ENCODE measurements at places on chromosomes 7 and 10.

- DNase-seq, result no peak
These were observed 90.8 kb downstream of the SNX13 start for GRCh38 chr7:17849504-17849903.

DNA sequence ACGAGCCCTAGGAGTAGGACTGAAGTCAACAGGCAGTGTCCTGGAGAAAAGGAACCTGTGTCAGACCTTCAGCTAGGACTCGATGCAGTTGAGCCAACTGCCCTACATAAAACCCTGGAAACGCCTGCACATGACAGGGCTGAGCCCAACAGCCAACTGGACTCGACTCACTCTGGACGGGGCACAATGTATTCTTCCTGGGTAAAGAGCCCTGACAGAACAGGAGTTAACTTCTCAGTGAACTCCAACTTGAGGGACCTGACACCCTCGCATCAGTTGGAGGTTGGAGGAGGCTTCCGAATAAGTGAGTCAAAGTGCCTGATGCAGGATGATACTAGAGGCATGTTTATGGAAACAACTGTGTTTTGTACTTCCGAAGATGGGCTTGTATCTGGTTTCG is 93.5 kb downstream of the KMT2E start:
- no peak for DNase-seq

DNA sequence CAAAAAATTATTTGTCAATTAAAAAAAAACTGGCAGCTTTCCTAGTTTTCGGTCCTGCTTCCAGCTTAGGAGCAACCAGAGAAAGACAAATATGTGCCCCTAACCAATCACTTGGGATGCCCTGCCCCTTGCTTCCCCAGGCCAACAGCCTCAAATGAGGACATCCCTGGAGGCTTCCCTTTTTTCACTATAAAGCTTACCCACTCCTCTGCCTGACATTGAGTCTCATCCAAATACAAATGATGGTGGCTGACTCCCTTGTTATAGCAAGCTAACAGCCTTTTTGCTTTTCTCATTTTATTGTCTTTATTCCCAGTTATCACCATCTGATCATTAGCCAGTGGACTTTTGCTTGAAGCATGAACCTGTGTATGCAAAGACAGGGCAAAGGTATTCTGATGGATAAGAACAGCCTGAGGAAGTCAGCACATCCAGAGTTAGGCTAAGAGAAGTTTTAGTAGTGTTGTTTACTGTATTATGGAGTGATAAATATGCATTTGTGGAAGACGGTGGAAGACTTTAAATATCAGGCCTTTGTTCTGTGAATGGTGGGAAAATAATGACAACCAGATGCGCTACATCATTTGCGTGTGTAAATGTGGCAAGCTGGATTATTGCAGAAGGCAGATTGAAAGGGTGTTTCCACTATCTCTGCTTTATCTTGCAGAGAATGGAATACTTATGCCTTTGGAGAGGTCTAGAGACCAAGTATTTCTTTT is 1.7 kb upstream of the CCM2 start:
- no peak for DNase-seq

DNA sequence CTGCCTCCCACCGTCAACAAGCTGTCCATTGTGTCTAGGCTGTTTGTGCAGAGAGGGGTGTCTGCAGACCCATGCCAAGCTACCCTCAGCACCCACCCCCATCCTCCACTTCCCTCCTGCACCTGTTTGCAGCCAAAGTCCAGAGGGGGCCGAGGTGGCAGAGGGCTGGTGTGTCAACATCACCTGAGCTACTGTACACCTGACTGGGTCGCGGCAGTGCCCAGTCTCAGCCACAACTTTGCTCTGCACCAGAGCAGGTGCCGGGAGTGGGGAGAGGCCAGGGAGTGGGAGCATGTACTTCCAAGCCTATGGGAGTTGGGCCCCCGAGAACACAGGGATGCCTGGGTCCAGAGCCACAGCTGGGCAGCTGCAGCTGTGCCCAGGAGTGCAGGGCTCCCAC is 93.1 kb downstream of the AUTS2 start:
- DNase-seq, result no peak

- no peak for DNase-seq
These were observed 251.7 kb upstream of the MYO3A start for GRCh38 chr10:25682203-25682851.

GRCh38 chr7:2248984-2249694 is 7.1 kb downstream of the NUDT1 start:
- DNase-seq, result peak; percentile 72

DNA sequence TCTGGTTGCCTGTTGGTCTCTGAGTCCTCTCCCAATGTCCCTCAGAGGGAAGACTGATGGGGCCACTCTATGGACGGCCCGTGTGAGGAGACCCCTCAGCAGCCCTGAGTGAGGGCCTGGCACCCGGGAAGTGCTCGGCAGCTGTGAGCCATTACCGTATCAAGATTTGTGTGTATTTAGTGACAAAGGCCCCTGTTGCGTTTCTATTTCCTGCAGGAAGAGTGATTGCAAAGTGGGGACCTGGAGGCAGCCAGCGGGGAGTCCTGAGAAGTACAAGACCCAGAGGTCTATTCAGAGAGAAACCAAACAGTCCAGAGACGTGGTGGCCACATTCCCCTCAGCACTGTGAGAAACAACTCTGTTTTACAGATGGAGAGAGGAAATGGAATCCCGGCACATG is 51.1 kb upstream of the CHST15 start:
- no peak for DNase-seq

- peak; percentile 5 for DNase-seq
These were observed 42.3 kb upstream of the FOXI2 start for GRCh38 chr10:127694580-127695193.

- DNase-seq, result no peak
These were observed 168.0 kb downstream of the DKK1 start for GRCh38 chr10:52481986-52482555.
